ENCODE measurements at places on chromosomes 16 and 17.
A peak's percentile ranks its signal among the peaks of the same experiment; 100 is the strongest.

- DNase-seq: no peak
These were observed at the start of gene PRSS36 for GRCh38 chr16:31149894-31150890. Gene PRSS36 (minus strand): TSS chr16:31150066. CDS start chr16:31150035, 31 bp downstream.

- DNase-seq: no peak
These were observed 77.1 kb upstream of the WSB1 start for GRCh38 chr17:27216836-27217235.

GRCh38 chr17:61230972-61231820 is 168.4 kb upstream of the TBX2 start:
- DNase-seq: no peak

GRCh38 chr17:68699936-68700335 is 98.8 kb upstream of the FAM20A start:
- DNase-seq: no peak

- no peak for DNase-seq
These were observed 20.0 kb downstream of the BRCA1 start for GRCh38 chr17:43105146-43105545.

DNA sequence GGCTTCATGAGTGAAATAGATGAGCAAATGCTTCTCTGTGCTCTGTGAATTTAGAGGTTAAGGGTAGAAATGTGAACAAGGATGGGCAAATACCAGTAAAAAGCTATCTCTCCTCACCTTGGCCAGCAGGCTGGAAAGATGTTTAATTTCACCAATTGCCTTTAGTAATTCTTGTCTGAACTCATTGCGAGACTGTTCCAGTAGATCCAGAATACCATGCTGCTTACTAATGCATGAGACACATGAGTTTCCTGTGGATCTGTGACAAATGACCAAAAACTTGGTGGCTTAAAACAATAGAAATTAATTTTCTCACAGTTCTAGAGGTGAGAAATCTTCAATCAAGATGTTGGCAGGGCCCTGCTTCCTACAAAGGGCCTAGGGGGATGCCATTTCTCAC is 9.3 kb upstream of the ZNF624 start:
- DNase-seq: no peak

DNA sequence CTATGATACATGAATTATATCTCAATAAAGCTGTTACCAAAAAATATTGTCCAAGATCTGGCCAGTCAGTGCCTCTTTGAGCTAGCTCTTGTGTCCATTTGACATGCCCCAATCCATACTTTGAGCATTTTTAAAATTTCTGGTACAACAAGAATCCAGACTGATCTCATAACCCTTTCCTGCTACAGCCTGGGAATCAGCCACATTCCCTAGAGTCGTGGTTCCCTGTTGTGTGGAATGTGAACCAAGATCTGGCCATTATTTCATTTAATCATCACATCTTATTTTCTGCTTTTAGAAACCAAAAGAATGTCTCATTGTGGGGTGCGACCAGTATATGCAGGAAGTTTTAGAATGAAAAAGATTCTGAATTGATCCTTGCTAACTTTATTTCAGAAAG is 34.3 kb upstream of the RPRML start:
- peak; percentile 50 for DNase-seq

DNA sequence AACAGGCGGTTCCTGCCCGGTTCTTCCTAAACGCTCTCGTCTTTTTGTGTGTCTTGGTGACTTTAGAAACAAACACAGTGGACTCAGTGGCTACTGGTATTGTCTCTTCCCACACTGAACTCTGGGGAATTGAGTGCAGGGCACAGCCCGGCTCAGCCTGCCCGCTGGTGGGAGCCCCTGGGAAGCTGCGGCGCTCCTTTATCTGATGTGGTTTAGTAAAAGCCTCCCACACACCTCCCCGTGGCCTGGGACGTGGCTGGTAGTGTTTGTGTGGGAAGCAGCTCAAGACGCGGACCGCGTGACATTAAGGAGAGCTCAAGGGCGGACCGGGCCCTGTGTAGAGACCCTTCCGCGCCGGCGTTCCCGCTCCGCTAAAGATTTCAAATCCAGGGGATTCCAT is 55.4 kb upstream of the PVALEF start:
- no peak for DNase-seq

- DNase-seq: no peak
These were observed 67.5 kb downstream of the SEC14L1 start for GRCh38 chr17:77208217-77208808.

GRCh38 chr17:13107676-13108235 is 89.9 kb upstream of the ELAC2 start:
- DNase-seq: no peak

DNA sequence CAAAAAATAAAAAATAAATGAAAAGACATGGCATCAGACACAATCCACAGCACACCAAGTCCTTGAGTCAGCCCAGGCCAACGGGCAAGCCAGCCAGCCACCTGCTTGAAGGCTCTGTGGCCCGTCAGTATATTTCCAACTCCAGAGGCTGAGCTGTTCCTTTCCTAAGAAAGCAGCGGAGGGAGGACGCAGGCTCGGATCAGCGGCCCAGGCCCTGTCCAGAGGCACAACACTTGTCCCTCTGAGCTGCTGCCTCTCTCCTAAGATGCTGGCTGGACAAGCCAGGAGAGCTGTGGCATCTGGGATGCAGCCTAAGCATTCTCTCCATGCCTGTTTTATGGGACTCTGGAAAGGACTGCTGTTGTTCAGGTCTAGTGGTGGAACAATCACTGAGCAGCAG is 14.8 kb upstream of the NLRC3 start:
- no peak for DNase-seq

- no peak for DNase-seq
These were observed 135.1 kb downstream of the CDH13 start for GRCh38 chr16:82761858-82762257.

GRCh38 chr16:61823326-61823725 is 212.9 kb downstream of the CDH8 start:
- DNase-seq: no peak

DNA sequence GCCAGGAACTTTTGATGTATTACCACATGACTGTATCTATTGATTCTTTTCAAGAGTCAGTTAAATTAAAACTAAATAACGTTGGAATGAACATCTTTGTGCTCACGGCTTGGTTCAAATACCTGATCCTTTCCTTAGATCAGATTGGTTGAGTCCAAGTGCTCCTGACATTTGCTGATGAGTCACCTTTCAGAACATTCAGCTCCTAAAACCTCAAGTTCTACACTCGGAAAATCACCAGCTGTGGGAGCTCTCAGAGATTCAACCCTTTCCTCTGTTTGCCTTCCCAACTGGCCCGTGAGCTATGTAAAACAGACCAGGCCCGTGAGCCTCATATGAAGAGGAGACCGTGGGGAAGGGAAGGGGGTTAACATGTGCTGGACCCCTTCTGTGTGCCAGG is 68.1 kb downstream of the RTN4RL1 start:
- DNase-seq: no peak
